ENCODE measurements at places on chromosomes 2 and 18.

- no peak for DNase-seq
These were observed 24.5 kb downstream of the MALT1 start for GRCh38 chr18:58695772-58696171.

GRCh38 chr18:10490401-10491165 lies 35.2 kb upstream of the NAPG start:
- no peak for DNase-seq

GRCh38 chr2:126749537-126749936 lies 93.6 kb downstream of the GYPC start:
- no peak for DNase-seq

DNA sequence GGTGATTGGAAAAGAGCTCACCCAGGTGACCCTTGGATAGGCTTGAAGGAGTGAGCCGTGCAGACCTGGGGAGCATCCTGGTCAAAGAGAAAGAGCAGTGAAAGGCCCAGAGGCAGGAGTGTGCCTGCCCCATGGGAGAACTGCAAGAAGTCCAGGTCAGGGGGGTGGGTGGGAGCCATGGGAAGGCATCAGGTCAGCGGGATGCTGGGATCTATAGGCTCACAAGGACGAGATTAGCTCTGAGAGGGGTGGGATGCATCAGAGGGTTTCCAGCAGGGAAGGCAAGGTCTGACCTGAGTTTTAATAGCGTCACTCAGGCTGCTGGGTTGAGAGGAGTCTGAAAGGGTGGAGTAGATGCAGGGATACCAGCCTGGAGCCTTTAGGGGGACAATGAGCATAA lies 158.6 kb downstream of the SMAD7 start:
- no peak for DNase-seq

DNA sequence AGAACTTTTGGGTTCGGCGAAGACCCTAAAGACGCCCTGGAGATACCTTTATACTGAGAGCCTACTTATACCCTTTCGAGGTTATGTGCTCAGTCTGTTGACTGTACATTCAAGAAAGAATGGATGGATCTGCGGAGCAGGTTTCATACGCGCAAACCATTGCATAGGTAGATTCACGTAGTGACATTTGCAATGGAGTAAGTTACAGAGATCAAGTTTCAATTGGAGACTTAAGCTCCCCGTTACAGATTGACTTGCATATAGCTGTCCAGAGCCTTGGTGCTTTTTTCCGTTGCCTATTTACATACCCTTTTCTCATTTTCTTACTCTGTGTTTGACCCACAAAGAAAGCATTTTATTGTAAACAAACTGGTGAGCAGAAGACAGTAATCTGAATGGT lies 923 bp downstream of the PSMD1 start:
- DNase-seq = no peak

DNA sequence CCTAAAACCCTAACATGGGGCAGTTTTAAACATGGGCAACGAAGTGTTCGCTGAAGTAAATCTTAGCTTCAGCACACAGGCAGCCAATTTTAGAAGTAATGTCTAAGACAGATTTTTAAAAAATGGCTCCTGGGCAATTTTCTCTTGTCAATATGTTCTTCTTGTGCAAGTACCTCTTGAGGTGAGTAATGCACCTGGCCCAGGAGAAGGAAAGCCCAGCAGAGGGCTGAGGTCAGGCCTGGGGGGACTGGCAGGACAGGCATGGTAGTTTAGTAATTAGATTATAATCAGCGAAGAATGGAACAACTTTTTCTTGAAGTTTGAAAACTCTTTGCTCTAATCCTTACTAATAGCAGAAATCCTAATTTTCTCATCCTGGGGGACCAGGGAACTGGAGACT lies 77.6 kb downstream of the SPRED2 start:
- DNase-seq = no peak

GRCh38 chr2:16656784-16657391 lies 8.7 kb downstream of the CYRIA start:
- DNase-seq = no peak
